ENCODE measurements at places on chromosomes 11 and 22.
A peak's percentile ranks its signal among the peaks of the same experiment; 100 is the strongest.

DNA sequence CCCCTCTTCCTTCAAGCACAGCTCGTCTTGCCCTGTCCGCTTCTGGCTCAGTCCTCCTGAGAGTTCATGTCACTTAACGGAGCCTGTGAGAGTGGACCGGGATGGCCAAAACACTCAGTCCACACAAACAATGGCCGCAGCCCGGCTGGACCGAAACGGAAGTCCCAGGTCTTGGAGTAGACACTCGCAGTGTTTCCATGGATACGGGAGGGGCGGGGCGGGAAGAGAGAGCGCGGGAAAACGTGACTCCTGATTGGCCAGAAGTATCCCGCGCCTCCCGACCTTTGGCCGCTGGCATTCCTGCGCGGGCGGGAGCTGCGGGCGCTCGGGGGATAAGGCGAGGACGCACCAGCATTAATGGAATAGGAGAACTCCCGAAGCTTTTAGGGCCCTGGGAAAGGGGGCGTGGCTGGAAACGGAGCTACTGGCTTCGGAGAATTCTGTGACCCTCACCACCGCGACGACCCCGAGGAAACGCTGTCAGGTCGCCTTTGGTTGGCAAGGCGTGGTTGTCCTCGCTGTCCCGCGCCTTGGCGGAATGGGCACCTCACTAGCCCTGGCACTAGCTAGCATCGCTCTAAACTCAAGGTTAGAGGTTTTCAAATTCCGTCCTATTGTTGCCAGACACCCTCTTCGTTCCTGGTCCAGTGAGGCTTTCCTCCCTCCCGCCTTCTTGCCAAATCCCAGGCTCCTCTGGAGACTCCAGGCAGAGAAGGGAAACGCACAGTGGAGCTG, at the start of the genes NLRP14 and ZNF214:
NLRP14 (plus strand) TSS at position 297 of the 735 bp plus-strand sequence. CDS start 18,108 bp downstream, outside the sequence.
ZNF214 (minus strand) TSS at position 164 of the 735 bp plus-strand sequence. CDS start 17,511 bp downstream, outside the sequence.
- DNase-seq, result no peak

DNA sequence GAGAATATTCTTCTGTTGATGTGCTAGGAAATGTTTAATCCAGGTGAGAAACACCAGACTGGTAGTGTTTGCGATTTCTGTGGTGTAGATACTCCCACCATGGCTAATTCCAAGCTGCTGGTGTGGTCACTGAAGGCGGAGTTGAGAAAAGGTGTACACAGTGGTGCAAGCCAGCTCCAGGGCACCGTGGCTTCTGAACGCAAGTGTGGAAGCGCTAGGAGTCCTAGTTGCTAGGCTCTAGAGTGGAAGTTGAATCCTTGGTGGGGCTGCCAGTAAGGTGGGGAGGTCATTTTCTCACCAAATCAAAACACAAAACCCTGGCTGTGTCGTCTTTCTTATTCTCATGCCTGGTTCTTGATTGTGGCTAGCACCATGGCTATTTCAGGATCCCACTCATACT, 61.6 kb downstream of the ZBTB16 start:
- DNase-seq, result no peak

DNA sequence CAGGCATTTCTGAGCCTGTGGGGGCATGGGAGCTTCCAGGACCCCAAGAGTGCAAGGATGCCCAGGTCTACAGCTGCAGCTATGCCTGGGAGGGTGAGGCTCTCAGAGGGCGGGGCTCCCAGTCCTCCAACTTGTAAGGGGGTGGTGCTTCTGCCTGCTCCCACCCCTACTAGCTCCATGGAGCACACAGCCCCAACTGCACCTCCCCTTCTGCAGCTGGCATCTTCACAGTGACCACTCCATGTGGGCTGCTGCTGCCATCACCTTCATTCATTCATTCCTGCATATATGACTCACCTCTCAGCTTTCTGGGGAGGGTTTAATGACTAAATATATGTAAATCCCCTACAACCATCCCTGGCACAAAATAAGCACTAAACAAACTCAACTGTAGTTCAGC, 43.8 kb downstream of the CHST1 start:
- no peak for DNase-seq

DNA sequence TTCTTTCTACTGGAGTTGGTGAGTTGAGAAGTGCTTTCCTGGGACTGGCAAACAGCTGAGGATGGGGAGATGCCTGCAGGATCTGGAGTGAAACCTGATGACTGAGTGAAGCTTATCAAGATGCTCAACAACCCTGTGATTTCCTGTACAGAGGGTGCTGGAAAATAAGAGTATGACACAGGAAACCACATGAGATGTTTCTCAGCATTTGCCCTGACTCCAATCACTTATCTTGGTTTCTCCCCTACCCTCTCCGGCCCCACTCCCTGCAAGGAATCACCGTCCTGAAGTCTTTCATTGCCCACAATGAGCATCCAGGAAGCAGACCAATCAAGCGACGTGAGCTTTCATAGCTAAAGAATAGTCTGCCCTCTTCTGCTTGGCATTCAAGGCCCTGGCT, at the start of gene MRGPRX2:
MRGPRX2 (minus strand) TSS at position 89 of the 400 bp plus-strand sequence. CDS start 4,315 bp downstream, outside the sequence.
- no peak for DNase-seq

DNA sequence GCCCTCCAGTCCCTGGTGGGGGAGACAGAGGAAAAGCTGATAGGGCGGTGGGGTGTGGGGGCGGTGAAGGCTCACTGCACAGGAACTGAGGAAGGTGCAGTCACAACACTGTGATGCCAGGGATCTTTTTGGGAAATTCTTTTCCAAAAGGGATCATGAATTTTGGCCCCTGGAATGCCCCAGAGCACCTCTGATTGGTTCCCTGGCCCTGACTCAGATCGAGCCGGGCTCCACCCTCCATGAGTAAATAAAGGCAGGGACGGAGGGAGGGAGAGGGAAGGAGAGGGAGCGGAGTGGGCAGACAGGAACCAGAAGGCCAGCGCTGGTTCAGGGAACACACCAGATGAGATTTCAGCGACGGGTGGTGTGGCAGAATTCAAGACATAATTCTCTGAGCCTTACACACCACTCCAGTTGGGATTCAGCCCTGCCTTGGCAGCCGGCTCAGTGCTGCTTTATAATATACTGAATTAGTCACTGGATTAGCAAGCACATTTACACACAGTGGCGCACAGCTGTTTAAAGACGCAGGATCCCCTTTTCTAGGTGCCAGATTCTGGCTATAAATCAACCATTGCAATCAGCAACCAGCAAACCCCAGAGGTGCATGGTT, 80.3 kb downstream of the ETS1 start:
- no peak for DNase-seq

DNA sequence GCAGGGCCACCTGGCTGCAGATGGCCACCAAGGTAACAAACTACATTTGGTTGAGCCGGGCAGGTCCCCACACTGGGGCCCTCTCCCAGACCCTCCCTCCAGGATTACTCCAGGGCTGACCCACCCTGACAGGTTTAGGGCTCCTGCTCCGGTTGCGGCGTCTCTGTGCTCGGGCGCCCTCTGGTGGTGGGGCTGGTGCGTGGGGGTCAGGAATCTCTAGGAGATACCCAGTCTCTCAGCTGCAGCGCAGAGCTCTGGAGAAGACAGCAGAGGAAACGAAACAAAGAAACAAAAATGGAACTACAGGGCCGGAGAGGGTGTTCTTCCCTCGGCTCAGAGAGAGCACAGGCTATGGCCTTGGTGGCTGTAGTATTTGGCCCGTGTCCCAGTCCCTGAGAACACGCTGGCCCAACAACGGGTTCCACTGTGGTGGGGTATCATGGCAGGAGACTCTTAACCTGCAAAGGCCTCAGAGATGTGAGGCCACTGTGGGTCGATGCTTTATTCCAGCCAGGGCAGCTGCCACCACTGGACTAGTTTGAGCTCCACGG, 2.4 kb downstream of the C11orf96 start:
- peak; percentile 35 for DNase-seq

GRCh38 chr11:112555491-112556364, 295.1 kb upstream of the PLET1 start:
- DNase-seq, result peak; percentile 26

GRCh38 chr22:19529811-19530210, 5.6 kb upstream of the CLDN5 start:
- DNase-seq, result no peak

- no peak for DNase-seq
Measured at GRCh38 chr11:45057938-45058646, 88.3 kb upstream of the PRDM11 start.

DNA sequence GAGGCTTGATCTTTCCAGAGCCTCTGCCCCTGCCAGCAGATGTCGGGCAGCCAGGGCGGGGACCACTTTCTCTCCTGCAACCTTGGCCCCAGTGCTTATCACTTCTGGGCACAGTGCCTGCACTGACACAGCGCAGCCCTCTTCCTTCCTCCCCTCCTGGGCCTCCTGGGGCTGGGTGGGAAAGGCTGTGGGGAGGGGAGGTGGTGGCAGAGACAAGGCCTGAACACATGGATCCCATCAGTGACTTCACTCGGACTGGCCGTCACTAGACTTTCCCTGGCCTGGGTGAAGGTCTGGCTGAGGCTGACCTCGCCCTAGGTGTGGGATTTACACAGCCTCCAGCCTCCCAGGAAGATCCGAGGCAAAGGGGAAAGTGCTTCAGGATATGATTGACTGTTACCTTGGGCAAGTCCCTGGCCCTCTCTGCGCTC, 68.1 kb downstream of the LRRC32 start:
- no peak for DNase-seq

- DNase-seq, result no peak
Measured at GRCh38 chr11:76215941-76216340, 9.6 kb upstream of the WNT11 start.

DNA sequence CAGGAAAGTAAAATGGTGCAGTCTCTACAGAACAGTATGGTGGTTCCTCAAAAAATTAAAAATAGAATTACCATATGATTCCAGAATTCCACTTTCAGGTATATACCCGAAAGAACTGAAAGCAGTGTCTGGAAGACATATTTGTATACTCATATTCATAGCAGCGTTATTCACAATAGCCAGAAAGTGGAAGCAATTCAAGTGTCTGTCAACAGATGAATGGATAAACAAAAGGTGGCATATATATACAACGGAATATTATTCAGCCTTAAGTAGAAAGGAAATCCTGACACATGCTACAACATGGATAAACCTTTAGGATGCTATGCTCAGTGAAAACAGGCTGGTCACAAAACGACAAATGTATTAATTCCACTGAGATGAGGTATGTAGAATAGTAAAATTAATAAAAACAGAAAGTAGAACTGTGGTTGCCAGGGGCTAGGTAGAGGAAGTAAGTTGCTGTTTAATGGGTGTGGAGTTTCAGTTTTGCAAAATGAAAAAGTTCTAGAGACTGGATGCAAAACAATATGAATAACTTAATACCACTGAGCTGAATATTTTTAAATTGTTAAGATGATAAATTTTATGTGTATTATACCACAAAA, 14.5 kb downstream of the SAA1 start:
- no peak for DNase-seq

- no peak for DNase-seq
Measured at GRCh38 chr11:126378763-126379162, 23.3 kb downstream of the ST3GAL4 start.

- DNase-seq, result no peak
Measured at GRCh38 chr11:76074148-76075095, 131.9 kb downstream of the WNT11 start.

GRCh38 chr22:16961477-16962186, 46.4 kb downstream of the GAB4 start:
- no peak for DNase-seq

- no peak for DNase-seq
Measured at GRCh38 chr11:107018219-107018901, at the start of gene GUCY1A2. Gene GUCY1A2, minus strand, starts transcription at chr11:107018476. Its CDS starts 421 bp downstream, at chr11:107018055.

- no peak for DNase-seq
Measured at GRCh38 chr11:20610825-20611224, 11.4 kb downstream of the SLC6A5 start.

- no peak for DNase-seq
Measured at GRCh38 chr11:19705936-19706335, 6.7 kb upstream of the NAV2 start.

GRCh38 chr11:66150140-66150539, 80.1 kb downstream of the PACS1 start:
- DNase-seq, result no peak

- DNase-seq, result no peak
Measured at GRCh38 chr11:115964091-115964490, 459.9 kb upstream of the CADM1 start.

- no peak for DNase-seq
Measured at GRCh38 chr11:15038963-15039362, 34.4 kb upstream of the CALCB start.

- no peak for DNase-seq
Measured at GRCh38 chr22:44108076-44108475, 72.6 kb upstream of the PARVG start.

DNA sequence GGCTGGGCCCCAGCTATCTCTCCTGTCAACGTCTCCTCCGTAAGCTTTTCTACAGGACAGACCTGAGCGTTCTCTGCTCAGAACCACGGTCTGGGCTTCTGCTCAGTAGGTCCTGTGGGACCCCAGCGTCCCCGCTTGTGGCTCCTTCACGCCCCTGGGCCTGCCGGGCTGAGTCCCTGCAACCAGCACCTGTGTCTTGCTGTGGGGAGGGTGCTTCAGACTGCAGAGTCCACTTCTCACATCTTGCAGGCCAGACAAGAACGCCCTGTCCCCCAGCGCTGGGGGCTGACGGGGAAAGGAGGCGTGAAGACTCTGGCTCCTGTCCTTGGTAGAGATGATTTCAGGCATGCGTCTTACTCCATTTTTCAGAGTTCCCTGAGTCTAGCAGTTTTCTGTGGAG, 1480.8 kb downstream of the BRD1 start:
- no peak for DNase-seq

GRCh38 chr11:36146437-36146836, 142.8 kb downstream of the COMMD9 start:
- no peak for DNase-seq

DNA sequence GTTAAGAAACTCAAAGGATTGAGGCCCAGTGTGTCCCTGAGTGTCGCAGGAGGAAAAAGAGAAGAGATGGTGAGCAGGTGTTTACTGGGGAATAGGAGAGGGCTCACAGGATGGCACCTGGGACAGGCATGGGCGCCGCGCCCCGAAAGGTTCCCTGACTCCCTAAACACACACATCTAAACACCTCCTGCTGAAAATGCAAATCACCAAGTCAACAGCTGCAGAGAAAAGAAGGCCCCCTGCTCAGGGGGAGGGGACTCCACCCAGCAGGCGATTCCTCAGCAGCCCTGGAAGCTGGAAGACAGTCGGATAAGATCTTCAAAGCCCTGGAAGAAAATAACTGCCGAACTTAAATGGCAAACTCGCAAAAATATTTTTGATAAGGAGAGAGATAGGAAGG, 377.2 kb downstream of the BRD1 start:
- DNase-seq, result no peak

DNA sequence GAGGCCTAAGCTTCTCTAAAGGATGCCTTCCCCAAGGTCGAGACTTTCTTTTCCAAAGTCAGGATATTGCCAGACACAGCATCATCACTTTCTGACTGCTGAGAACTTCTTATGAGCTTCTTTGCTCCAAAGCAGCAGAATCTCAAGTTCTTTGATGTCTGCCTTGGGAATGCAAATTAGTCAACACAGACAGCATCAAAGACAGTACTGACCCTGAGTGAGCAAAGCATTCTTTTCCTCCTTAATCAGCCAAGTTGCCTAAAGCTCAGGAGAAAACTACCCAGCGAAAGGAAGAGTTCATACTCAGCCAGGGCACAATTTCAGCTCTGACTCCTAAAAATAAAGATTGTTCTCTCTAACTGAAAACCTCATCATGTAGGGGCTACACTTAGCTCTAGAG, 98.0 kb downstream of the SLC36A4 start:
- no peak for DNase-seq

DNA sequence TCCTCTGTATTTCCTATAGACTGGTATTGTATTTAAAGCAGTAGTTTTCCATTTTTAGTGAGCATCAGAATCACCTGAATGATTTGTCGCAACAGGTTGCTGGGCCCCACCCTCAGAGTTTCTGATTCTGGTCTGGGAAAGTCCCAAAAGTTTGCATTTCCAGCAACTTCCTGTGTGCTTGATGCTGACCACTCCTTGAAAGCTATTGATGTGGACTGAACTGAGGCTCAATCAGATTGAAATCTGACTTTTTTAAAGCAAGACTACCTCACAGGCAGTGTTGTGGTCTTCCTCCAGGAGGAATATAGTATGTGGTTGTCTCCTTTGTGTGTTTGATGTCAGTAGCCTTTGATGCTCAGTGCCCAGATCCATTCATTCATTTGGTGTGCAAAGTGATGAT, 17.2 kb upstream of the MPZL2 start:
- no peak for DNase-seq

Data from CD8-positive, alpha-beta memory T cell (primary cell).